ENCODE measurements at places on chromosomes 12 and 14.
A peak's percentile ranks its signal among the peaks of the same experiment; 100 is the strongest.

GRCh38 chr12:25352083-25352918, 101.6 kb upstream of the KRAS start:
- DNase-seq, result no peak

GRCh38 chr12:90338365-90338764, 616.6 kb downstream of the CCER1 start:
- DNase-seq, result no peak

- DNase-seq, result no peak
Observed at GRCh38 chr14:74255281-74255680, 16.0 kb downstream of the VSX2 start.

DNA sequence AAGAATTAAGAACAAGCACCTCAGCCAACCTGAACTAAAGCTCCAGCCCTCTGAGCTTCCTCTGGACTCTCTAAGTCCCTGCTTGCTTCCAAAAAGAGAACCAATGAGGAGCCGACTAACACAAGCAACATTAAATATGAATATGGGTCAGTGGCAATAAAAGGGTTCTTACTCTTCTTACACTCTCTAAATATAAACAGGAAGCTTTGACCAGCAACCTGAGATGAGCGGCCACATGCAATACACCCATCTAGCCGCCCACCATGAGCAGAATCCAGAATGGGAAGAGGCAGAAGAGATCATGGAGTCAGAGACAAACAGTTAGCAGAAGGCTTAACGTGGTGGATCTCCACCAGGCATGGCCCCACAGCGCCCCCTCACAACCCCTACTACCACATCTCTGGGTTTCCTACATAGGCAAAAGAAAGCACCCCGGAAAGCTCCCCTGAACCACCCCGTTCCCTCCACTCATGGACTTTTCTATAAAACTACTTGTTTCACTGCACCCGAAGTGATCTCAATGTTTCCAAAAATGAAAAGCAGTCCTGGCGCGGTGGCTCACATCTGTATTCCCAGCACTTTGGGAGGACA, 59.4 kb downstream of the TTC7B start:
- no peak for DNase-seq

GRCh38 chr14:71533390-71533789, 398.8 kb upstream of the RGS6 start:
- no peak for DNase-seq

- peak; percentile 9 for DNase-seq
Observed at GRCh38 chr12:132329036-132329719, at the start of gene GALNT9. Gene GALNT9, minus strand, starts transcription at chr12:132329589. Its CDS starts 386 bp downstream, at chr12:132329203.

GRCh38 chr12:47493801-47494200, 212.0 kb downstream of the RPAP3 start:
- no peak for DNase-seq

DNA sequence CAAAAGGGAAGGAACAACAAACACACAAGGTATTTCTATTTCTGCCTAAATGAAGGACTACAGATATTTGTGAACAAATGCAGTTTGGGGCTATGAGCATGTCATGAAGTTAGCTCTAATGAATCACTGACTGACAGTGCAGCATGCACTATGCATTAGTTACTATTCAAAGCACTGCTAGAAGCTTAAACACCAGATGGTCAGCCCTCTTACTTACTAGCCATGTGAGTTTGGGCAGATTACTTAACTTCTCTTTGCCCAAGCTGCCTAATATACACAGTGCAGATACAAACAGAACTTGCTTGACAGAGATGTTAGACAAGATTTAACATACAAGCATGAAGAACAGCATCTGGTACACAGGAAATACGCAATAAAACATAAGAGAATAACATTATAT, 96.0 kb downstream of the ATXN2 start:
- DNase-seq, result no peak

DNA sequence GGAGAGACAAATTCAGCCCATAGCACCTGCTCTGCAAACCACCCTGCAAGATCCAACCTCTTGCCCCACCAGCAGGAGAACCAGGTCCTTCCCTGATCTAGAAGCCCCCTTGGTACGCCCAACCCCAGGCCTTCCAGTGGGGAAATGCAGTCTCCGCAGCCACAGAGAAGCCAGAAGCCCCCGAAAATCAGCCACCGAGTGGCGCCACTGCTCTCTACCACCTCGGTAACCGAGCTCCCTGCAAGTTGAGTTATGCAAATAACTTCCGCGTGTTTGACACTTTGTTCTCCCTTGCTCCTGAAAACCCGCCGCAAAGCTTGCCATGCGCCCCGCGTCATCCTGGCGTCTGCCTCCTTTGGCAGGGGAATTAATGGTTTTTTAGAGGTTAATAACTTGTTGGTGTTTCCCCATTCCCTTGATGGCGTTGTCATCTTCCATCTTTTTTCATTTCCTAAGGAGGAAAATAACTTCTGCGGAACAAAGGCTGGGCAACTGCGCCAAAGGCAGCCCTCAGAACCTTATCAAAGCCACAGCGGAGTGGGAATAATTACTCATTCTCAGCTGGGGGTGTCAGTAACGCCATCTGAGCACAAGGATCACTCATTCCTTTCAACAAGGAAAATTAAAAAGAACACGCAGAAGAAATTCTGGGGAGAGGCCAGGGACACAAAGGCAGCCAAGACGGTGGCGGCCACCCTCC, 60.4 kb downstream of the FZD10 start:
- DNase-seq, result no peak

GRCh38 chr12:43131301-43131700, 420.7 kb downstream of the ADAMTS20 start:
- no peak for DNase-seq

DNA sequence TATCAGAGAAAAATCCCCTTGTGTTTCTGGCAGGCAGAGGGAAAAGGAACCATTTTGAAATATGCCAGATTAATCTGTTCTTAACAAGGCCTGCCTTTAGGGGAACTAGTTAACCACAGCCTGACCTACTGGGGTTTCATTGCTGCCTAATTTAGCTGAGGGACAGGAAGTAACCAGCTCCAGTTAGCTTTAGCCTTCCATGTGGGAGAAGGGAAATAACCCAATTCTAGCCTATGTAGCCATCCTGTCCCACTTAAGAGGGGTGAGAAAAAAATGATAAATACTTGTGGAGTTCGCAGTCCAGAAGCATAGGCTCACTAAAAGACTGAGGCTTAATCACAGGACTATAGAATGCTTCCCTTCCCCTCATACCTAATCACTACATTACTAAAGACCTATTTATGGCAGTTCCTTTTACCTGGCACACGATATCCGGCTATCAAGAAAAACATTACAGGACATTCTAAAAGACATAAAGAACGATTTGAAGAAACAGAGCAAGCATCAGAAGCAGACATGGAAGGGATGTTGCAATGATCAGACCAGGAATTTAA, 22.8 kb downstream of the COX8C start:
- no peak for DNase-seq

- DNase-seq, result no peak
Observed at GRCh38 chr12:19003987-19004619, 125.4 kb upstream of the PLEKHA5 start.

GRCh38 chr12:32273063-32273522, 126.3 kb upstream of the FGD4 start:
- DNase-seq, result peak; percentile 43

GRCh38 chr12:1518591-1519516, 75.5 kb downstream of the FBXL14 start:
- no peak for DNase-seq
